ENCODE measurements at places on chromosomes 2 and 18. TPM values are rescaled to one million over a fixed set of nuclear protein-coding genes. Genes with fewer than 3 reads are reported as not detected.

DNA sequence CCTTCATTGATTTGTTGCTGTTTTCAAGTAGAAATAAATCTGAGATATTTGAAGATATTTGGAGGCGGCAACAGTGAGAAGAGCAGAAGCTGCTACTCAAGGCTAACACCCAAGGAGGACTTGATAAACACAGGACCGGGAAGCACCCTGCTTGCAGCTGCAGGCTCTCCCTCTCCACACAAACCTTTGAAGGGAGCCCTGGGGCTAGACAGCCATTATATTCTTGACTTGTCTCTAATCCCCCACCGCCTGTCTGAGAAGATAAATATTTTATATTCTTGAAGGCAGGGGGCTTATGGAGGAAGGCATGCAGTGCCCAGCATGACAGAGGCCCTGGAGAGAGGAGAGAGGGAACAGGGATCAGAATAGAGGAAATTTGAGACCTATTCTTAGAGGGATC is 50.9 kb upstream of the SMAD2 start:
- DNase-seq = no peak

- DNase-seq = peak; percentile 15
Observed at GRCh38 chr2:101657787-101658186, 39.7 kb upstream of the MAP4K4 start.

GRCh38 chr2:217854684-217855420 is 147.9 kb downstream of the TNS1 start:
- DNase-seq = no peak

GRCh38 chr2:52345676-52346075 is 1313.7 kb upstream of the NRXN1 start:
- DNase-seq = peak; percentile 53

GRCh38 chr18:65235966-65236624 is 514.7 kb upstream of the CDH7 start:
- DNase-seq = peak; percentile 56

DNA sequence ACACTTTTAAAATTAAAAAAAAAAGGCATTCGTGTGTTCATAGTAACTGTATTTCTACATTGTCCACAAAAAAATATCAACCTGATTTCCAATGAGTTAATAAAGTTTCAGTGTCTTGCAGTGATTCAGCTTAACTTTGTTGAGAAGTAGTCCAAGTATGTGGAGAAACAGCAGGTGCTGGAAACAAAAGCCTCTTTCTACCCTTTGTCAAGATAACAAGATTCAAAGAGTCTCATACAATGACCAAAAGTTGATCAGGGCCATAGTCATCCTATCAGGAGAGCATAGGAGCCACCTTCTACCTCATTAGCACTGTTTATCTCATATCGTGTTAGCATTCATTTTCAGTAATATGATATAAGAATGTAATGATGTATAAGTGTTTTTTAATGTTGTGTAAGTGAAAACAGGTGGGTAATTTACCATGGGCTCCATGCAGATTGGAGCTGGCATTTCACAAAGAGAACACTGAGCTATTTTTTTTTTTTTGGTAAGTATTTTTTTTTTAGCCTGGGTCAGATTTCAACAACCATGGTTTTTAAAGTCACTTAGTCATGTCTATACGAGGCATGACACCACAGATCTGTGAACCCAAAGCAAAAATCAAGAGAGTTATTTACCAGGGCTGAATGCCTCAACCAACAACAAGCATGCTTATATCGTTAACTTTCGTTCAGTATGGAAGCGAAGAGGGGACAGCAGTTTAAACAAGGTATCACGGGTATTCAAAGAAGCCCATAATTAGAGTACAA is 165.0 kb upstream of the ZNF521 start:
- DNase-seq = peak; percentile 18

DNA sequence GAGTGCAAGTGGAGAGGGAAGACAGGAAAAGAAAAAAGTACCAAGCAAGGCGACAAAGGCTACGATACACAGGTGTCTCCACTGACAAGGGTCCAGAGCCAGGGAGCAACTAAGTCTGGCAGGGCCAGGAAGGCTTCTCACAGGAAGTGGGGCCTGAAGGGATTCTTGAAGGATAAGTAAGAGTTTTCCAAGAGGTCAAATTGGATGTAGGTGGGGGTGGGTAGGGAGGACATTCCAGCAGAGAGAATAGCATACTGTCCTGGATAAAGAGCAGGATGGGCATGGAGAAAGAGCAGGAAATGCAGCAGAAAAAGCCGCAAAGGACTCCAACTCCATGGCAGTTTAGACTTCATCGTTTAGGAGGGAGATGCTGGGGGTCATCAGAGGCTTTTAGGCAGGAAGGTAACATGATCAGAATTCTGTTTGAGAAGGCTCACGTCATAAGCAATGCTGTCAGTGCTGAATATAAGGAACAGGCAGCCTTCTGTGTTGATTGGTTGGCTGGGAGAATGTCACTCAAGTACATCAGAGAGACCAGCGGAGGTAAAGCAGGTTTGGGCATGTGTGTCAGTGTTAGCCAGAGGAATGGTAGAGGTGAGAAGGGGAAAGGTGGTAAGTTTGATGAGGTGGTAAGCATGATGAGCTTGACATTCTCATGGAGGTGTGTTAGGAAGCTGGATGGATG is 35.1 kb downstream of the ARHGAP25 start:
- no peak for DNase-seq

Gene DUSP28
- 12.9 TPM for polyA plus RNA-seq

Gene NR4A2
- 2.0 TPM for polyA plus RNA-seq

Gene ALPP
- 0.30 TPM for polyA plus RNA-seq

Gene DSC2
- 10.6 TPM for polyA plus RNA-seq

Gene OTX1
- polyA plus RNA-seq = not detected
